ENCODE measurements at places on chromosomes 6 and 20.

GRCh38 chr20:49948809-49949507 is 12.8 kb downstream of the RNF114 start:
- no peak for DNase-seq

DNA sequence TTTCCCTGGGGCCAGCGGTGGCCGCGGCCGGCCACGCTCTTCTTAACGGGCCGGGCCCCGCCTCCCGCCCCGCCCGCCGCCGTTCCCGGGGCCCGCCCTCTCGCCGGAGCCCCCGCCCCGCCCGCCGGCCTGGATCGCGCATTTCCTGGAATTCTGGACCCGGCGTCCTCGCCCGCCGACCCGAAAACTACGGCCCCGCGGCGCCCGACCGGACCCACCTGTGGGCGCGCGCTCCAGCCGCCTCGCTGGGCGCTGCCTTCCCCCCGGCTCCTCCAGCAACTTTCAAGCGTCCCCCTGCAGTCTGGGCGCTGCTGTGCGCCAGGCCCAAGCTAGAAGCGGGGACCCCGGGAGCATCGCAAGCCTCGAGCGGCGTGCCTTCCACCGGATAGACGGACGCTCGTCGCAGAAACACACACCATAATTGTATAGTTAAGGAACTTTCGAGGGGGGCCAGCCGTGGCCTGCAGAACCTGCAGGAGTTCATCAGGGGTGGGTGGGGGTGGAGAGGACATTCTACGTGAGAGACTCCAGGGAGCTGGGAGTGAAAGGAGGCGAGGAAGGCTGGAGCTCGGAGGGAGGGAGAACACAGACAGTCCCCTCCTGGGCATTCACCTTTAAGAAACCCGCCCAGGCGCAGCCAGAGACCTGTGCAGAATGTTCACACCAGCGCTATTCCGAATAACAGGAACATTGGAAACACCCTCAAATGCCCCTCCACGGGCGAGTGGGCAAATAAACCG is at the start of gene ADA:
TSS of gene ADA (minus strand) at position 16 of the 740 bp plus-strand sequence. CDS start 92 bp downstream, outside the sequence.
- no peak for DNase-seq

DNA sequence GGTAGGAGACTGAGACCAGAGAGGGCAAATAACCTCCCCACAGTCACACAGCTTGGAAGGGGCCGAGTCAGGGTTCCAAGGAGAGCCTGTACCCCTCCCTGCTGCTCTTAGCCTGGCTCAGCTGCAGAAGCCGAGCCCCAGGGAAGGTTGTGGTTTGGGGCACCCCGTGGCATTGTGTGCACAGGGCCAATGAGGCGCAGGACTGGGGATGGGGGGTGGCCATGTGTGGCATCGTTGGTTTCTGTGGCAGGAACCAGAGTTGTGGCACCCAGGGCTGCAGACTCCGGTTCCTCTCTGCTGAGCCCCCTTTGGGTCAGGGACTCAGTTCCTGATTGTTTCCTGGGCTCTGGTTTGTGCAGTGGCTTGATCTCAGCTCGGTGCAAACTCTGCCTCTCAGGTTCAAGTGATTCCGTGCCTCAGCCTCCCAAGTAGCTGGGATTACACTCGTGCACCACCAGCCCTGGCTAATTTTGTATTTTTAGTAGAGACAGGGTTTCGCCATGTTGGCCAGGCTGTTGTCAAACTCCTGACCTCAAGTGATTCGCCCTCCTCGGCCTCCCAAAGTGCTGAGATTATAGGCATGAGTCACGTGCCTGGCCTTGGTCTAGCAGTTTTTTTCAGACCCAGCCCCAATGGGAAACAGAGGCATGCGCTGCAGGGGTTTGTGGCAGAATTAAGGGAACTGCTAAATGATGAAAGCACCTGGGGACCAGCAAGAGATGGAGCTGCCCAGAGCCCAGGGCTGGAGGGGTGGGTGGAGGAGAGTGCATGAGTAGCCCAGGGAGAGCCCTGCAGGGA is 221.0 kb upstream of the SULF2 start:
- DNase-seq, result no peak

- DNase-seq, result no peak
Measured at GRCh38 chr20:1505361-1505760, 14.1 kb upstream of the SIRPB2 start.

GRCh38 chr6:18533793-18534192 is 146.6 kb downstream of the RNF144B start:
- no peak for DNase-seq

GRCh38 chr6:137661601-137662000 is 167.4 kb upstream of the OLIG3 start:
- DNase-seq, result peak; percentile 41

DNA sequence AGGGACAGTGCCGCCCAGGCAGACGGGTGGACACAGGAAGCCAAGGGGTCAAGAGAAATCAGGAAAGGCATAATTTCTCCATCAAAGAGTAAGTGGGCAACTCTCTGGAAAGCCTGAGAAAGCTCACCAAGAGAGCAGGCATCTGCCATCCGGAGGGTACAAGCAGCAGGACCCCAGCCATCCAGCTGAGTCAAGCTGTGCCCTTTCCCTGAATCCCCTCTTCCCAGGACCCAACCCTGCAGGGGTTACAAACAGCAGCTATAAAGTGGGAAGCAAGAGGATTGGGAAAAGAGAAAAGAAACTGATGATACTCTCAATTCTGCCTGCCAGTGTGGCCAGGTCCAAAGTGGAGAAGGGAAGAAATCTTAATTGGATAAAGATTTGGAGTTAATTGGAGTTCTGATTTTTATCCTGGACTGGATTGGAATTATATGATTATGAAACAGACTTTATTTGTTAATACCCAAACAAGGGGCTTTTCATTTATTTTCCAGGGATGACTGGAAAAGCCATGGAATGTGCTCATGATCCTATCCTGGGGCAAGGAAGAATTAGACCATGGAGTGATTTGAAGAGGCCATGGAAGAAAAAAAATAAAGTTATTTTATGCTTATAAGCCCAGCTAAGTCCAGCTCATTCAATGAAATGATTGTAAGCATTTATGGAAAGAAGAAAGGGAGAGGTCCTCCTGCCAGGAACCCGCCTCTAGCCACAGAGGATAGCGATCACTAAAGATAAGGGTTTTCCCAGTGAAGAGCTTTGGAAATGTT is 34.9 kb downstream of the NHLRC1 start:
- DNase-seq, result no peak

DNA sequence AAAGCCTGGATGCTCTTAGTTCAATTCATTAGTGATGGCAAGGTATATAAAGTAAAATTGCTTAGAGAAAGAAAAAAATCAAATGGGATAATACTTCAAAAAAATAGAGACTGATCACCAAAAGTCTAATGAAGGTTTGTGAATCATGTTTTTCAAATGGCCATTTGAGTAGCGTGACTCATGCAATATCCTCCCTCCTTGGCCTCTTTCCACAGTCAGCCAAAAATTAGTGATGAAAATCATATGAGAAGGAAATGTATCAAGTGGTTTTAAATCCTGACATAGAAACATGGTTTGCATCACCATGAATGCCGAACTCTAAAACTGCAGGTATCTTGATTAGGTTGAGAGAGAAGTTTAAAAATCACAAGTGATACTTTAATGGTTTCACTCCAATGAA is 1.2 kb upstream of the COL19A1 start:
- no peak for DNase-seq

DNA sequence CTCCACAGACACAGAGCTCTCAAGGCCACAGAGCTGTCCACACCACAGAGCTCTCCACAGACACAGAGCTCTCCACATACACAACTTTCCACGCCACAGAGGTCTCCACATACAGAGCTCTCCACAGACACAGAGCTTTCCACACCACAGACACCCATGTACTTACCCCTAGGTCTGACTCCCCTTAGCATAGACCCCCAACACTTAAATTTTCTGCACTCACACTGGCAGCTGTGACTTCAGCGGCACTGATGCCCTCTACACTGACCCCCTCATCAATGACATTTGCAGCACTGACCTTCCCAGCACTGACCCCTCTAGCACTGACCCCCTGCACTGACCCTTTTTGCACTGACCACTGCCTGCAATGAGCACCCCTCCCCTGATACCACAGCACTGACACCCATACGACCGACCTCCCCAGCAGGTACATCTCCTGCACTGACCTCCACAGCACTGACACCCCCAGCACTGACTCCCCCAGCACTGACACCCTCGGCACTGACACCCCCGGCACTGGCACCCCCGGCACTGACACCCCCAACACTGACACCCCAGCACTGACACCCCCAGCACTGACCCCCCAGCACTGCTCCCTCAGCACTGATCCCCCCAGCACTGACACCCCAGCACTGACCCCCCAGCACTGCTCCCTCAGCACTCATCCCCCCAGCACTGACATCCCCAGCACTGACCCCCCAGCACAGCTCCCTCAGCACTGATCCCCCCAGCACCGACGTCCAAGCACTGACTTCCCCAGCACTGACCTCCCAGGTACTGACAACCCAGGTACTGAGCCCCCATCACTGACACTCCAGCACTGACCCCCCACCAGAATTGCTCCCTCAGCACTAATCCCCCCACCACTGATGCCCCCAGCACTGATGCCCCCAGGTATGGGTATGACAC is 56.5 kb downstream of the ERMARD start:
- DNase-seq, result no peak

DNA sequence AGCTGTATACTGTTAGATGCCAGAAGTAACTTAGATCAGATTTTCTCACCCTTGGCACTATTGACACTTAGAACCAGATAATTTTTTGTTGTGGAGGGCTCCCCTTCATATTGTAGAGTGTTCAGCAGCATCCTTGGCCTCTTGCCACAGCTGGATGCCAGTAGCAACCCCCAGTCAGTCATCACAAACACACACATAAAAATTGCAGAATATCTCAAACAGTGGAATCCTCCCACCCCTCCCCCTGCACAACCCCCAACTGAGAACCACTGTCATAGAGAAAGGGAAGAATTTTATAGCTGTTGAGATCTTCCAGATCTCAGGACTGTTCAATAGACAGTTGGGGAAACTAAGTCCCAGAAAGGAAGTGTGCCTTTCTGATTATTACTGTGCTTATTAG is 81.2 kb upstream of the VSTM2L start:
- DNase-seq, result no peak

GRCh38 chr20:39880890-39881289 is 808.1 kb downstream of the MAFB start:
- DNase-seq, result no peak

DNA sequence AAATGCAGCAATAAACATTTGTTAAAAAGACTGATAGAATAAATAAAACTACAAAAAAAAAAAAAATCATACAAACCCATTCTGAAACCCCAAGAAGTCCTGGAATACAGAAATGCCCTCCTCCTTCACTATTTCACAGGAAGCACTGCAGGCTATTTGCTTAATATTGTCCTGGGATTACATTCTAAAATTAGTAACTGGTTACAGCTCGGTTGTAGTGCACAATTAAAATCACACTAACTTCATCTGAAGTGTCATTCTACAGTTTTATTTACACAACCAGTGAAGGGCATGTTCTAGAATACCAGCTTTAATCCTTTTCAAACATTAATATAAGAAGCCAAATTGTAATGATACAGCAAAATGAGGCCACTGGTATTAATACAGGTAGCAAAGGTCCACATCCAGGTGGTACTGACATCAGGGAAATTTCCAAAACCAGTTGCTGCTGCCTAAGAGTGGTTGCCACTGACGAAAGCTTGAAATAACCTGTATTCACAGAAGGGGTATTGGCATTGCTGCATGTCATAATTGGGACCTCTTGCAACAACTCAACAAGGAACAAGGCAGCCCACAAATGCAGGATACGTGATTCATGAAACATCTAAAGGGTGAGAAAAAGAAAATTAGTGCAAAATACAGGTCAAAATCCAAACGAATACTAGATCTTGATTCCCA is 26.9 kb downstream of the AKIRIN2 start:
- DNase-seq, result no peak

DNA sequence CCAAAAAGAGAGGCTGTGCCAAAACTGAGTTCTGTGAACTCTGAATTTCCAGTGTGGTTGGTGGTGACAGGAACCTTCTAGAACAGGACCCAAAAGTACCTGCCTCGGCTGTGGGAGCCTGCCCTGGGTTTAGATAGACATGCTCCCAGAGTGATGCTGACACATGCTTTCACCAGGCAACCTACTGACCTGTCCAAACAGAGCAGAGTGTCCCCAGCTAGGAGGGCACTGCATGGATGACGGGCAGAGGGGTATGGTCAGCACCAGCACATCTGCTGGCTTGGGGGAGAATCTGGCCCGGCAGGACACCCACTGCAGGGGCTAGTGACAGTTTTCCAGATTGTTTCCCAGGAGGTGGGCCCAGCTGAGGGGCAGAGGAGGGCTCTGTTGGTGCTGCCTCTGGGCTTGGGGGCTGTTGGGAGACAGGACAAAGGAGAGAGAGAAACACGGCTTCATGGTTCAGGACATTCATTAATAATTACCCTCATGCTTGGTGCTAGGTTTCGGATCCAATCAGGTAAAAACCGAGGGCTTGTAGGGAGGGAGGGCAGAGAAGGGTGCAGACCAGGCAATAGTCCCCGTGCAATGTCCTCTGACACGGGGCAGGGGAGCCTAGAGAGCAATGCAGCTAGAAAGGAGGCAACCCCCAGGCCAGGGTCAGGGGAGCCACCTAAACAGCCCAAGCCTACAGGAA is 15.0 kb downstream of the KCNK5 start:
- no peak for DNase-seq

DNA sequence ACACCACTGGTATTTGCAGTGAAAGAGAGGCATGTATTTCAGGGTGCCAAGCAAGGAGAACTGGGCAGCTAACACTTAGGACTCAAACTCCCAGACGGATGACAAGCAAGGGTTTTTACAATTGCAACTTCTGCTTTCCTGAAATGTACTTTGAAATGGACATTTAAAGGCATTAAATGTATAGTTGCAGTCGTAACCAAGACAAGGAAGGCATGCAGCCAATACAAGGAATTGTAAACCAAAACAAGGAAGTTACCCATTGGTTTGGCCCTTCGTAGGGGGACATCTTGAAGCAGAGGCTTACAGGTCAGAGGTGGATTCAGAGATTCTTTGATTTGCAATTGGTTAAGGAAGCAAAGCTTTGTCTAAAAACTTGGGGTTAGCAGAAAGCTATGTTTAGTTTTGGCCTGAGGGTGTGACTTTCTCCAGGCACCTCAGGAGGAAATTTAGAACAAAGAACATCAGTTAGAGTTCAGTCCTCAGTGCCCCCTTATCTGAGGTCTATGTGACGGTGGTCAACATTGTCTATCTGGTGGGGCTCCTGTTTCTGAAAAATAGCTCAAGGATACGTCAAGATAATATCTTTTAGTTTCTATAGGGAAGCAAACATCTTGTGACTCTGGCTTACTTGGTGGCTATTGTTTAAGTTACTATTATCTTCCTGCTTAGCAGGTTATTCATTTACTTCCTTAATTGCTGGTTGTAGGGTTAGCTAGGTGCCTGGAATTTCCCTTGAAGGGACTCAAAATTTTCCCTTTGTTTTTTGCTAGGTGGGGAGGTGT is 266.0 kb downstream of the CD83 start:
- no peak for DNase-seq

- no peak for DNase-seq
Measured at GRCh38 chr20:2476742-2477615, 6.4 kb upstream of the SNRPB start.

- DNase-seq, result no peak
Measured at GRCh38 chr6:31952140-31952805, 6.4 kb downstream of the CFB start.

GRCh38 chr6:82442061-82442719 is 78.6 kb downstream of the TPBG start:
- no peak for DNase-seq
